ENCODE measurements at places on chromosomes 2 and 18.

DNA sequence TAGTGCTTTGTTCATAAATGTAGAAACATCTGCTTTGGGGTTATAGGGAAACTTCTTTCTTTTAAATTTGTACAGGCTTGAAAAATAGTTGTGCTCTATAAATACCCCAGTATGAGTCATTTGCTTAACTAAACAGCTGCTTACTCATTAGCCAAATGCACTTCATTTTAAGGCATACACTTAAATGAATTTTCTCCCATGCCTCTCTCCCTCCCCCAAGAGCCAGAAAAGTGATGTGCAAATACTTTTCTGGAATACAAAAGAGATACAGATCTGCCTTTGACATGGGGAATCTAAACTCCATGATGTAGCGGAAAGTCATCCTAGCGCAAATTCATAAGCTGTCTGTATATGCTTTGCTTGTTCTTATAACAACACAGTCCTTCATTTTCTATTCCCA lies 469.4 kb downstream of the DLGAP1 start:
- ATAC-seq: no peak

DNA sequence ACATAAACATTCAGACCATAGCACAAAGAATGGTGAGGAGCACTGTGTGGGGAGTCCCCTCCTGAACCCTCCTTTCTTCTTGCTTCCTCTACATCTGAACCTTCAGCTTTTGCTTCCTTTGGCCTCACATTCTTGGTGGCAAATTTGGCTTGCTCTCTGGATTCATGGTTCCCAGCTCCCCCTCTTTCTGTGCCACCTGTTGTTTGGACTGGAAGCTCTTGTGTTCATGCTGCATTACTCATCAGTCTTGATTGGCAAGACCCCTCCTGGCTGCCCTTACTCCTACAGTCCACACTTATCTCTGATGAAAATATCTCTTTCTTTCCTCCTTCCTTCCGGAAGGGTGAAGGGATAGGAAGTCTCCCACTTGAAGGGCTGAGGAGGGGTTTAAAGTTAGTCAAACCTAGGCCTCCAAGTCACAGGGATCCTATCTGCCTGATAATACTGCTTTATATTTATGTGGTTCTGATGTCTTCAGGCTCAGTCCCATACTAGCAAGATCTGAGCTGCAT lies 70.0 kb downstream of the MYO3B start:
- no peak for ATAC-seq

- ATAC-seq: no peak
These were observed 636.4 kb downstream of the PLCL1 start for GRCh38 chr2:198440833-198441232.

DNA sequence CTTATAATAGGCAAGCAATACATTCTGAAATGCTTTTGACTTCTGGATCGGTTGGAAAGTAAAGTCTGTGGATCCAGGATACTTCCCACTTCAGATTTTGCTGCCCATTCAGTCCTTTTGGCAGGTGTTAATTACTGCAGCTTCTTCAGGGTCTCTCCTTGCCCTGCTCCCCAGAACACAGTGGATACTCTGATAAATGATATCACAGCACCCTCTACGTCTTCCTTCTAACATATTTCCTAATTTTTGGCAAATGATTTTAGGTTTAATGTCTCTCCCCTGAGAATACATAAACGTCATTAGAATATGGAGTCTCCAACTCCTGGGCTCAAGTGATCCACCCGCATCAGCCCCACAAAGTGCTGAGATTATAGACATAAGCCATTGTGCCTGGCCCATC lies 249.8 kb downstream of the NYAP2 start:
- no peak for ATAC-seq

- ATAC-seq: no peak
These were observed 11.2 kb upstream of the FN1 start for GRCh38 chr2:215447056-215447455.

- no peak for ATAC-seq
These were observed 551.4 kb upstream of the SLC39A10 start for GRCh38 chr2:195105581-195105980.

DNA sequence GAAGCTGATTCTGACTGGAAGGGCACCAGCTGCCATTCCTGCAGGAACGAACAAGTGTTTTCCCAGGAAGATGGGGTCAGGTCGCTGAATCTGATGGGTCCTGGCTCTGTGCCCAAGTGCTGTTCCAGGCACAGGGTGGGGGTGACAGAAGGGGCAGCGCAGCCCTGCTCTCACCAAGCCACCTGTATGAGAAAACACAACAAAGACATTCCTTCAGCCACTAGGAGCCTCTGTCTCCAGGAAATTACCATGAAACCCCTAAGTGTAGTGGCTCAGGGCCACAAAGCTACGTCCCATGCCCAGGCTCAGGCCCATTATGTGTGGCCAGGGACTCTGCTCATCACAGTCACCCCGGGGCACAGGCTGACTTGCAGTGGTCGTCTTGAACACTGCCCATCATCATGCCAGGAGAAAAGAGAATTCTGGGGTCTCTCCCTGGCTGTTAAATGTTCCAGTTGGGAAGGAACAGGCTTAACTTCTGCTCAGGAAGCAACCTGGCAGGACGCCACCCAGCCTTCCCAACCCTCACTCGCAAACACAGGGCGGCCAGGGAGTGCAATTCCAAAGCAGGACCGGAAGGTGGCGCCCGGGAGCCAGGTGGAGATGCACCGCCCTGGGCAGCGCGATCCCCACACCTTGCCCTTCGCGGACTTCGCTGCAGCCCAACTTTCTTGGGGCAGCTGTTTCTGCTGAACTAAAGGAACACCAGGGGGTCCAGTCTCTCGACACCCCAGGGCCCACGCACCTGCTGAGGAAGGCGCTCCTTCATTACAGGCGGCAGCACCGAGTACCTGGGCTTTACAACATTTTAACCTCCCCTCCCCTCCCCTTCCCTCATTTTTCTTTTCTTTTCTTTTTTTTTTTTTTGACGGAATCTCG lies 11.0 kb upstream of the SFTPB start:
- ATAC-seq: peak; percentile 97

DNA sequence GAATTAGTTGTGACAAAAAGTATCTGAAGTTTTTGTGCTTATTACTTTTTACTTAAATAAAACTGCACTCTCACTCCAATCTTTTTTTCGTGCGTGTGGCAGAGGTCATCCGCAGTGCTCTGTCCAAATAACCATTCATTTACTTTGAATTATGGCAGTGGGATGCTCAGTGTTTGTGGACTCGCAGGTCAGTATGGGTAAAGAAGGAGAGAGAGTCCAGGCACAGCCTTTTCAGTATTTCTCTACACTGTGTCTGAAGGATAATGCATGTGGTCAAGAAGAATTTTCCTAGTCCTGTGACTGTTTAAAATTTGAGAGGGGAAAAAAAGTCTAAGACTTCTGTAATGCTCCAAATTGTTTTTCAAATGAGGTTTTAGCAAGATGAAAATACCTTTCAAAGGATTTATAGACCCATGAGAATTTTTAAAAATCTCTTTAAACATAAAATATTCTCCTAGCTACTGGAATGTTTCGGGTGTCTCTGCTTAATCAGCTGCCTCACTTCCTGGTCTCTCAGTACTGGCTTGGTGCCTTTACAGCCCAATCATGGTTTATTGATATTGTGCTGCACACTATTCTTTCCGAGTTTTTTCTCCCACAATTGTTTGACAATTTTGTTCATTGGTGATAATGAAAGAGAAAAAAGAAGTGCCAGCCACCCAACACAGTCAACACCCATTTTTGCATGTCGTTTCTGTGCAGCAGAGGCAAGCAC lies 453.2 kb downstream of the PTPRM start:
- ATAC-seq: no peak

DNA sequence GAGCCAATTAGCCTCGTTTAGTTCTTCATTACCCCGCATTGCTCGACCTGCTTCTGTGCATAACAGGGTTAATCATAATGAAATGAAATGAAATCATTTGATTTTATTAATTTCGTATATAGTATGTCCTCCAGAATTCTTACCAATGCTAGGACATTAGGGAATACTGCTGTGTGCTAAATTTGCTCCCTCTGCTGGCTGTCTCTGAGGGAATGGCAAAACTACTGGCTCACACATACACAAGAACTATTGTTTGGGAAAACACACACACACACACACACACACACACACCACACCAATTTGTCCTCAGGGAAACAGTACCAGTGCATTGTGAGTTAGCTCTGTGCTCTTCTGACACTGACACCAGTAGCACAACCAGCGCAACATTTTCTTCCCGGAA lies 273.3 kb upstream of the TCF4 start:
- peak; percentile 73 for ATAC-seq

DNA sequence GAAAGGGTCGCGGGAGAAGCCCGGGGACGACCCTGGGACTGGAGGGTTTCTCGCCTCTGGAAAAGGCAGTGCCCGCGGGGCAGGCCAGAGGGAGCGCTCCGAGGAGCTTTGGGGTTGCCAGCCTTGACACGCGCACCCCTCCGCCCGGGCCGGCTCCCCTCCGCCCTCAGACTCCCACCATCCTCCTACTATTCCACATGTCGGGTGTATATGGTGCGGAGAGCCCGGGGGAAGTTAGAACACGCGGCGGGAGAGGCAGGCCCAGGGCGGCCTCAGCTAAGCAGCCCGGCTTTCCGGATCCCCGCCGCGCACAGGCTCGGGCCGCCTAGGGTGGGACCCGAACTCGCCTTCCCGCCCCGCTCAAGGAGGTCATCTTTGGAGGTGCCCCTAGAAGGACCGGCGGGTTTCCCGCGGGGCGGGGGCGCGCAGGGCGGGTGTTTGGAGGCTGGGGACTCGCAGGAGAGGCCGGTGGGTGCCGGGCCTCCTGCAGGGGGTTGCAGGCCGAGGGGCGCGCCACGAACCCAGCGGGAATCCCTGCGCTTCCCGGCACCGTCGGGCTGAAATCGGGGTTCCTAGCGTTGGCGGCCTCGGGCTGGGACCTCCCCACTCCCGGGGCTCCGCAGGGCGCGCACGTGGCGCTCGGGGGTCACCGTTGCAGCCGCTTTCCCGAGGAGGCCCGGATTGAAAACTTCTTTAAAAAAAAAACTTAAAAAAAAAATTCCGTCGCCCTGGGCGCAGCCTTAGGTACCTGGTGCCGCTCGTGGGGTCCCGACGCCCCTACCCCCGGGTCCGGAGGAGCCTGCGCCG lies 3.7 kb downstream of the NFATC1 start:
- no peak for ATAC-seq

- ATAC-seq: peak; percentile 45
These were observed 97.1 kb upstream of the RMDN2 start for GRCh38 chr2:37827911-37828511.

DNA sequence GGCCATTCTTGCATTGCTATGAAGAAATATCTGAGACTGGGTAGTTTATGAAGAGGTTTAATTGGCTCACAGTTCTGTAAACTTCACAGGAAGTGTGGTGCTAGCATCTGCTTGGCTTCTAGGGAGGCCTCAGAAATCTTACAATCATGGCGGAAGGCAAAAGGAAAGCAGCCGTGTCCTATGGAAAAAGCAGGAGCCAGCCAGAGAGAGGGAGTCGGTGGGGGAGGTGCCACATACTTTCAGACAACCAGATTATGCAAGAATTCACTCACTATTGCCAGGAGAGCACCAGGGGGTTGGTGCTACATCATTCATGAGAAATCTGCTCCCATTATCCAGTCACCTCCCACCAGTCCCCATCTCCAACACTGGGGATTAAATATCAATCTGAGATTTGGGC lies 64.1 kb downstream of the CPS1 start:
- no peak for ATAC-seq

GRCh38 chr18:6729247-6730091 lies at the start of gene ARHGAP28:
Gene ARHGAP28 (plus strand): TSS chr18:6729716. CDS start chr18:6729822, 106 bp downstream.
- ATAC-seq: peak; percentile 87

DNA sequence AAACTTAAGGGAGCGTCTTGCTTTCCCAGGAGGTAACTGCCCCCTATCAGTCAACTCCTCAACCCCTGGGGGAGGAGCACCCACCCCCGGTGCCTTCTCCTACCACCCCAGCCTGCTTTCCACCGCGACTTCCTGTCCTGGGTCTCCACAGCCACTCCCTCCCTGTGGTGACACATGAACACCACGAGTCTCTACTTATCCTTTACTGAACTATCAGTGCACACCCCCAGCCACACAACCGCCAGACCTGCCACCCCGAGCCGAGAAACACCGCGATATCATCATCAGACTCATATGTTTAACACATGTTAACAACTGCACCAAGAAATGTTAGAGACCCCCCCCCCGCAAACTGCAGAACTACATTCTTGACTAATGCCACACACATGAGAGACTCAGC lies 43.3 kb downstream of the LONRF2 start:
- ATAC-seq: no peak

DNA sequence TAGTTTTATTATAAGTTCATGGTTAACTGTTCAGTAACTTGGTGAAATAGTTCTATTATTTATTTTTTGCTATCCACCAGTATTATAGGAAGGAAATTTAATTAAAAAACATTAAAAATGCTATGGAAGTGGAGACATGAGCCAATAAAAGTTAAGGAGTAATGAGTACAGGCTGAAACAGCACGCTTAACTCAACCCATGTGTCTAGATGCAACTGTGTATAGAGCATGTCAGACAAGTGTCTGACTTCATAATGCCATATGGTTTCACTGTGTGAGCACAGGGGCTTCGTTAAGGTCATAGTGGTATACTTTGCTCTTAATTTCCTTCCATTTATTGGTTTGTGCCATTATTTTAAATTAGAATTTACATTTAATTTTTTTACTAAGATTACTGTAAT lies 566.8 kb upstream of the NRP2 start:
- ATAC-seq: peak; percentile 65

DNA sequence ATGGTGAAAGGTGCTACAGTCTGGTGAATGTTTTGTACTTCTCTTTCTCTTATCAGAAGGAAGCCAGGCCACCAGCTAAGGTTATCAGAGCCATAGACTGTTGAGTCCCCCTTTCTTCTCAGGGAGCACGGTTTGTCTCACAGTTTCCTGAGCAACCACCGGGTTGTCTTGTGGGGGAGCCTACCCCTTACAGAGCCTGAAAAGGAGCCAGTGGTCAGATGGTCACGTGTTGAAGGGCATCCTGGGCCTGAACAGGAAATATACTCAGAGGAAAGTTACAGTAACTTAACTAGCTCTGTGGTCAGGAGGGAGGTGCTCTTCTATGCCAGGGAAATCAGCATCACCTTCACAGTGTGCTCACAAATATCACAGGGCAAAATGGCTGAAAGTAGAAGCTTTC lies 11.6 kb downstream of the CD28 start:
- ATAC-seq: no peak

GRCh38 chr2:33375054-33375453 lies 101.4 kb upstream of the RASGRP3 start:
- no peak for ATAC-seq

Data from SK-N-SH treated with all-trans-retinoic acid at 6 μM for 48 hours (cell line).